Smooth muscle cell of the umbilical artery (primary cell): ENCODE measurements at places on chromosomes 6 and 20. TPM values are rescaled to one million over a fixed set of nuclear protein-coding genes. Genes with fewer than 3 reads are reported as not detected.

Gene HLA-DQA1
- total RNA-seq: not detected in 2 replicates

Gene GATA5
- not detected in 2 replicates for total RNA-seq

Gene OPRL1
- total RNA-seq: 3.0 TPM in 2 replicates

Gene BPIFA1
- total RNA-seq: not detected in 2 replicates

Gene SAMD3
- total RNA-seq: 24.1 and 36.4 TPM in 2 replicates

Gene UTRN
- 90.9 and 129 TPM in 2 replicates for total RNA-seq

Gene OTOR
- total RNA-seq: not detected in 2 replicates

Gene PRR18
- not detected in 2 replicates for total RNA-seq

Gene BFSP1
- total RNA-seq: 1.0 and 3.6 TPM in 2 replicates

Gene CCN6
- not detected in 2 replicates for total RNA-seq

Gene PNLDC1
- 0.28 TPM in 1 of 2 replicates, not detected in the other for total RNA-seq

Gene RANBP9
- 37.4 and 53.3 TPM in 2 replicates for total RNA-seq

Gene ENPP1
- 15.7 and 42.2 TPM in 2 replicates for total RNA-seq

Gene CTAGE9
- total RNA-seq: not detected in 2 replicates

Gene OR10C1
- not detected in 2 replicates for total RNA-seq

Gene TMEM181
- total RNA-seq: 65.3 and 70.3 TPM in 2 replicates

Gene TSPO2
- total RNA-seq: not detected in 2 replicates

Gene CEP43
- 25.5 and 35.0 TPM in 2 replicates for total RNA-seq

Gene FAM83C
- total RNA-seq: not detected in 2 replicates

Gene SPATA25
- 1.1 and 2.1 TPM in 2 replicates for total RNA-seq

Gene ITPR3
- total RNA-seq: 13.1 and 36.3 TPM in 2 replicates

Gene ZNF334
- 2.7 and 2.8 TPM in 2 replicates for total RNA-seq

Gene MCHR2
- not detected in 2 replicates for total RNA-seq

Gene RBBP8NL
- not detected in 2 replicates for total RNA-seq

Gene CST2
- not detected in 2 replicates for total RNA-seq

Gene WFDC5
- not detected in 2 replicates for total RNA-seq

Gene MUCL3
- total RNA-seq: not detected in 2 replicates
